ENCODE measurements at places on chromosomes 7 and 10.
A peak's percentile ranks its signal among the peaks of the same experiment; 100 is the strongest.

- no peak for DNase-seq
Measured at GRCh38 chr10:102267748-102268147, 22.4 kb downstream of the GBF1 start.

- DNase-seq: no peak
Measured at GRCh38 chr7:54888067-54888733, 129.2 kb upstream of the SEC61G start.

DNA sequence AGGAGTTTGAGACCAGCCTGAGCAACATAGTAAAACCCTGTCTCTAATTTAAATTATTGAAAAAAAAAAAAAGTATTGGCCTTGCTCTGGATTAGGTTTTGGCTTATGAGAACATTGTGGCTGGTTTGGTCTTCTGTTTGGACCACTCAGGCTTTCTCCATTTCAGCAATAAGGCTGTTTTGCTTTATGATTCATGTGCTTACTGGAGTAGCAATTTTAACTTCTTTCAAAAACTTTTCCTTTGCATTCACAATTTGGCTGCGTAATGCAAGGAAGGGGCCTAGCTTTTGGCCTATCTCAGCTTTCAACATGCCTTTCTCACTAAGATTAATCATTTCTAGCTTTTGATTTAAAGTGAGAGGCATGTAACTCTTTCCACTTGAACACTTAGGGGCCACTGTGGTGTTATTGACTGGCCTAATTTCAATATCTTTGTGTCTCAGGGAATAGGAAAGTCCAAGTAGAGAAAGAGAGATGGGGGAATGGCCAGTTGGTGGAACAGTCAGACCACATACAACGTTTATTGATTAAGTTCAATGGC, 38.0 kb upstream of the SRPK2 start:
- DNase-seq: no peak

GRCh38 chr10:22670788-22671187, 43.6 kb downstream of the PIP4K2A start:
- DNase-seq: no peak

DNA sequence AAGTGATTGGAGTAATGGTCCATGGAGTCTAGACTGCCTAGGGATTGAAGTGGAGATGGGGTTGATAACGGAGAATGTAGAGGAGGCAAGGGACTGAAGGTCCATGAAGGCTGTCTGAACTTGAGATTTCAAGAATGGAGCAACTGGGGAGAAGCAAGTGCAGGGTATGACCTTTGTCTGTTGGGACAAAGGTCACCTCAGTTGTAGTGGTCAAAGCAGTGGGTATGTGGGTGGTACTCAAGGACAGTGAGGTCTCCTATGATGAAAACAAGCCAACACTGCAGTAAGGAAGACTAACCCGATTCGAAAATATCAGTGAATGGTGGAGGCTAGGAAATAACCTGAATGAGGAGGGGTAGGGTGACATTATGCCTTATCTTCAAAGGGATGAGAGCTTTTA, 5.4 kb upstream of the DDX21 start:
- DNase-seq: no peak

DNA sequence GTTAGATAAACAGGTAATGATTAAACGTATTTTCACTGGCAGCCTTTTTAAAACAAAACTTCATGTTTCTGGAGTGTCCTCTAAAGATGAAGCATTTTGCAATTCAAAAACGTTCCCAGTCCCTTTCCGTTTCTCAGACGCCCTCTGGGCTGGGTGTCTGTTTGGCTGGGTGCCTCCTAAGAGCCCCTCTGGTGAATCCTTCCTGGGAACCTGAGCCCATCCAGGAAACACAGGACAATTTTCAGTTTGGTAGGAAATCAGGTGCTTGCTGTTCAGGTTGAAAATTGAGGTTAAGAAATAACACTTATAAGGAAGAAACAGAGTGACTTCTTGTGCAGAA, 76.7 kb downstream of the CHN2 start:
- no peak for DNase-seq

- no peak for DNase-seq
Measured at GRCh38 chr10:79176052-79176501, 107.3 kb downstream of the ZMIZ1 start.

- DNase-seq: no peak
Measured at GRCh38 chr7:111521660-111522059, 40.6 kb downstream of the IMMP2L start.

- DNase-seq: no peak
Measured at GRCh38 chr7:105028004-105028403, 14.0 kb downstream of the KMT2E start.

- no peak for DNase-seq
Measured at GRCh38 chr7:43465581-43466554, 117.0 kb upstream of the STK17A start.

DNA sequence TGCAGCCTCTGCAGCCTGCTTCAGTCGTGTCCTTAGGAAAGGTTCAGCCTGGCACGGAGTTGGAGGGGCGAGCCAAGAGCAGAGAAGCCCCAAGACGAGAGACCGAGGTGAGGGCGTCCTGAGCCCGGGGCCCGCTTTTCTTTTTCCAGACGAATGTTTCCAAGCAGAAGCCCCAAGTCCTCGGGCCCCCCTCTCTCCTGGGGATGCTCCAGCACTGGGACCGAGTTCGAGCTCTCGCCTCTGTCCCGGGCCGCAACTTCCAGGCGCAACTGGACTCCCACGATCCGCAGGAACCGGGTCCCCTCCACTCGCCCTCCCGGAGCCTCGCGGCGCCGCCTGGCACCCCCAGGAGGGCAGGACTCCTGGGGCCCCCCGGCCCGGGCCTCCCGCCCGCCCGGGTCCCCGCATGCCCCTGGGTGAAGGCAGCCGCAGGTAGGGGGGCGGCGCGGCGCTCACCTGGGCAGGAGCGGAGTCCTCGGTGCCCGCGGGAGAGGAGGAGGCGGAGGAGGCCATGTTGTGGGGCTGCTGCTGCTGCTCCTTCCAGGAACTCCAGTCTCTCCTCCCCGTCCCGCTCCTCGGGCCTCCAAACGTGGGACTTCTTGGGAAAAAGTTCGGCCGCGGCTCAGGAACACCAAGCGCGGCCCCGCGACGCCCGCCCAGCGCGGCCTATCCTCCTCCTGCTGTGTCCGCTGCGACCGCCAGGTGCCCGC, 45.3 kb upstream of the CDK1 start:
- DNase-seq: peak; percentile 55

- DNase-seq: peak; percentile 38
Measured at GRCh38 chr10:99612167-99612831, 7.9 kb downstream of the SLC25A28 start.

DNA sequence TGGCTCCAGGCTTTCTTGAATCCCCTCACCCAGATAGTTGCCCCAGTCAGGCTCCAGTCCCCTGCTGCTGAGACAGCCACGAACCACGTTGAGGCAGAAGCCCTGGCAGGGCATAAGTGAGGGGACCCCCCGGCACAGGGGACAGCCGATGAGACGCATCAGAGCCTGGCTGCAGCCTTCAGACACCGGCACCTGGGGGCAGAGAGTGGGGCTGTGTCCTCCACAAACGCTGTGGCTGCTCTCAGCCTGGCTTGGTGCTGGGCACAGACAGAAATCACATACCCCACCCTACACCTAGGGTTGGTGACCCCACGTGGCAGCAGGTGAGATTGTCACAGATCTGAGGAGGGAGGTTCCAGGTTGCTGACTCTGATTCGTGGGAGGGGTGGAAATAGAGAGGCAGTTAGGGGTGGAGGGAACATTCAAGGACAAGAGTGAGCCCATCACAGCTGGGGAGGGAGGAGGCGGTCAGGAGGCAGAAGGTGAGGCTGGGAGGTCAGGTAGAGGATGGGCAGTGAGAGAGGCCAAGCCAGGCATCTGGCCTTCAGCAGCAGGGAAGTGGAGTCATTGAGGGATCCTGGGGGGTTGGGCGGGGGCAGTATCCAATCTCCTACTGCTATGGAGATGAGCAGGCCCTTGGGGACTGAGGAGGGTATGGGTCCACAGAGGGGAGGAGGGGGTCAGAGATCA, 3.2 kb downstream of the GPC2 start:
- no peak for DNase-seq

DNA sequence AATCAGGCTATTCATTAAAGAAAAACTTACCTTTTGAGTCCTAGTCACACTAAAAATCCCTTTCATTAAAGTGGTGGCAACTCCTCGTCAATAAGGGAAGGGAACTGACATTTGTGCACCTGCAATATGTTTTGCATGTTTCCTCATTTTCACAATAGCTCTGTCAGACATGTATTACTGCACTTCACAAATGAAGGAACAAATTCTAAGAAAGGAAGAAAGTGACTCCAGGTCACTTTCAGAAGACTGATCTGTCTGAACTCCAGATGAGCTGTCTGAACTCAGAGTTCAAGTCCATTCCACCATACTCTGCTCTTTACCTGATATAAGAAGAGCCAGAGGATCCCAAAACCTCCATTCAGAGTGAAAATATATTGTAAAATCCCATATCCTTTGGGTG, 50.3 kb upstream of the GSAP start:
- DNase-seq: no peak

DNA sequence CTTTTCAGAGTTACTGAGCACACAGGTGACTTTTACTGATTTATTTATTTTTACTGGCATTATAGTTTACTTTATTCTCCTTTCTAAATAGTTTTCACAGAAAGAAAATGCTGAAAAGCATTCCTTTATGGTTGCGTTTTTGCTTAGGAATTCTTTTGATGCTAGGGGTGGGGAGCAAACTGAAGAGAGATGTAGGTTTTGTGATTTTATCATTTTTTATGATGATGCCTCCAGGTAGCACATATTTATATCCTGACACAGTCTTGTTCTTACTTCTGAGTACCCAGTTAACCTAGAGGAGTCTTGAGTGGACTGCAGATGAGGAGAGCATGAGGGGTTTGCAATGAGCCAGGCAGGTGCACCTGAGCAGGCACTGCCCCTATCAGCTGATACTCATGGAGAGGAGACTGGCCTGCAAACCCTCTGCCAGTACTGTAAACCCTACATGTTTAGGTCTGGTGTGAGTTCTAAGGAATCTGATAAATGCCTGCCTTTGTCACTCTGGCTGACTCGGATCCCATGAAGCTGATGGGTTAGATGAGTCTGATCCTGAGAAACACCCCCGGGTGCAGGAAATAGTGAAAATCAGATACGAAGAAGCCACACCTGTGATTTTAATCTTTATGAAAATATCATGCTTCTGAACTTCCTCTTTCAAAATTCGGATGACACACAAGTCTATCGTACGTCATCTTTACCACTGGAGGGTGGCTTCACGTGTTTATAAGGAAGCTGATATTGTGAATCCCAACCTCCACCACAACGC, 302.9 kb downstream of the WDR37 start:
- DNase-seq: no peak

Data from CD4-positive, alpha-beta T cell (primary cell).